ENCODE measurements at places on chromosomes 13 and 19. TPM values are rescaled to one million over a fixed set of nuclear protein-coding genes. Genes with fewer than 3 reads are reported as not detected.

The FOXA3 gene
- total RNA-seq, result 0.62 TPM

The PODNL1 gene
- total RNA-seq, result not detected

The KLK5 gene
- total RNA-seq, result not detected

The USHBP1 gene
- 0.27 TPM for total RNA-seq

The IRF3 gene
- 127 TPM for total RNA-seq

- H3K4me1 ChIP-seq, result no peaks in the 10 kb centered on the region
- no peak overlapping the region for H3K4me3 ChIP-seq
- H3K36me3 ChIP-seq, result no peaks in the 10 kb centered on the region
- H3K27me3 ChIP-seq, result no peaks in the 10 kb centered on the region
- no peak for DNase-seq
These were observed 284.4 kb downstream of the ZNF536 start for GRCh38 chr19:30656520-30657100.

DNA sequence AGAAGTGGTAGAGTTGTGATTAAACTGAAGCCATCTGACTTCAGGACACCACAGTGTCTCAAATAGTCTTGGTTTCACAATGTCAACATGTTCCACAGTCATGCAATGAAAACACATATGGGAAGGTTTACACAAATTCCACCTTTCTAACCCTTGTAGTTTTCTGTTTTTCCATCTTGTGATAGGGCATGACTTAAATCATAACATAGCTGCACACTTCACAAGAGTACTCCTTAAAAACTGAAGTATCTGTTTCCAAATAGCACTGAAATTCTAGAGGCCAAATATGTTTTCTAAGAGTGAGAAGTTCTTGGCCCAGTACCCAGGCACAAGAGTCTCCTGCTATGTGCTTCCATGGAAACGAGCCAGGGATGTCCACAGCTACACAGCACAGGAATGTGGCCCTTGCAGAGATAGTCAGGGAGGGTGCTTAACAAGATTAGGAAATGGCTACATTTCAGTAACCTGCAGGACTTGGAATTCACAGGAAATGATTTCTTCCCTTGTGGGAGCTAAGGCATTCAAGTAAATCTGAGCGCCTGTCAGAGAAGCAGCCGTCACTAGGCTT, 269.1 kb downstream of the NDFIP2 start:
- DNase-seq, result no peak
- no peaks in the 10 kb centered on the region for H3K27me3 ChIP-seq
- no peaks in the 10 kb centered on the region for H3K4me1 ChIP-seq
- no peaks in the 10 kb centered on the region for H3K36me3 ChIP-seq

GRCh38 chr19:7428651-7429113, 60.2 kb downstream of the PEX11G start:
- DNase-seq, result no peak
- no peak overlapping the region for H3K4me3 ChIP-seq
- H3K4me1 ChIP-seq, result no peaks in the 10 kb centered on the region
- no peak overlapping the region for H3K27ac ChIP-seq
- H3K36me3 ChIP-seq, result peaks cover 12% of the 10 kb centered on the region

- peaks cover 13% of the 10 kb centered on the region for H3K4me1 ChIP-seq
- DNase-seq, result peak; percentile 79
- no peak overlapping the region for H3K4me3 ChIP-seq
- no peaks in the 10 kb centered on the region for H3K36me3 ChIP-seq
- no peaks in the 10 kb centered on the region for H3K27me3 ChIP-seq
These were observed 25.7 kb downstream of the CHAMP1 start for GRCh38 chr13:114339857-114340534.

DNA sequence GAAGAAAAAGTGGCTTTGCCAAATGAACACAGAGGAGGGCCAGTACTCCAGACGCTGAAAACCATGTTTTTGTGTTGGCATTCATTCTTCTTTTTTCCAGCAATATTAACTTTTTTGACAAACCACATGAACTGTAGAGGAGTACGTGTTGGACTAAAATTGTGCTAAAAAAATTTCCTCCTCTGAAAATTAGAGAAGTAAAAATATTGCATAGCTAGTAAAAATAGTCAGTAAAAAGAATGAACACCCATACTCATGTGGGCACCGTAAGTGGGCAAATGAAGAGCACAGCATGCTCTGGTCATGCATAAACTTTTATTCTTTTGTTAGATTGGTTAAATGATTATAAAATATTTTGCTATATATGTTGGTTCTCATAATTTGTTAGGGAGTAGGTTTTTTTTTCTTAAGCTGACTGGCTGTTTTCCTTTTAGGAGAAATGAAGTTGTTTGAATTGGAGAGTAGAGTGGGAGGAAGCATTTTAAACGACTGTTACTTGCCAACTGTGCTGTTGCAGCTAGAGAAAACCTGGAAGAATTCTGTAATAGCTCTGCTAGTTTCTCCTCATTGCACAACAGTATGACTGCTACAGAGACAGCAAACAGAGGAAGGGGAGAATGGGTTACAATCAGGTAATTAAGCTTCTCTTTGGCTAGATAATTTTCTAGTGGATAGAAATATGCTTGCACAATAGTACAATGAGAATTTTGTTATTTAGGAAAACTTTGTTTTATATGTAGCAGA, 222.4 kb downstream of the KCTD12 start:
- H3K27ac ChIP-seq, result no peak overlapping the region
- H3K36me3 ChIP-seq, result no peaks in the 10 kb centered on the region
- H3K4me3 ChIP-seq, result no peak overlapping the region
- H3K27me3 ChIP-seq, result no peaks in the 10 kb centered on the region
- no peak for DNase-seq

GRCh38 chr19:980133-980998, 3.8 kb upstream of the WDR18 start:
- no peaks in the 10 kb centered on the region for H3K27me3 ChIP-seq
- peak overlapping the region; percentile 64 for H3K27ac ChIP-seq
- H3K4me1 ChIP-seq, result peaks cover 18% of the 10 kb centered on the region

- H3K27ac ChIP-seq, result no peak overlapping the region
- DNase-seq, result no peak
- H3K4me1 ChIP-seq, result no peaks in the 10 kb centered on the region
- peaks cover 4% of the 10 kb centered on the region for H3K27me3 ChIP-seq
These were observed 9.1 kb upstream of the PNMA8A start for GRCh38 chr19:46480415-46480814.

Data from CD8-positive, alpha-beta memory T cell (primary cell).